ENCODE measurements at places on chromosomes 5 and 9.

DNA sequence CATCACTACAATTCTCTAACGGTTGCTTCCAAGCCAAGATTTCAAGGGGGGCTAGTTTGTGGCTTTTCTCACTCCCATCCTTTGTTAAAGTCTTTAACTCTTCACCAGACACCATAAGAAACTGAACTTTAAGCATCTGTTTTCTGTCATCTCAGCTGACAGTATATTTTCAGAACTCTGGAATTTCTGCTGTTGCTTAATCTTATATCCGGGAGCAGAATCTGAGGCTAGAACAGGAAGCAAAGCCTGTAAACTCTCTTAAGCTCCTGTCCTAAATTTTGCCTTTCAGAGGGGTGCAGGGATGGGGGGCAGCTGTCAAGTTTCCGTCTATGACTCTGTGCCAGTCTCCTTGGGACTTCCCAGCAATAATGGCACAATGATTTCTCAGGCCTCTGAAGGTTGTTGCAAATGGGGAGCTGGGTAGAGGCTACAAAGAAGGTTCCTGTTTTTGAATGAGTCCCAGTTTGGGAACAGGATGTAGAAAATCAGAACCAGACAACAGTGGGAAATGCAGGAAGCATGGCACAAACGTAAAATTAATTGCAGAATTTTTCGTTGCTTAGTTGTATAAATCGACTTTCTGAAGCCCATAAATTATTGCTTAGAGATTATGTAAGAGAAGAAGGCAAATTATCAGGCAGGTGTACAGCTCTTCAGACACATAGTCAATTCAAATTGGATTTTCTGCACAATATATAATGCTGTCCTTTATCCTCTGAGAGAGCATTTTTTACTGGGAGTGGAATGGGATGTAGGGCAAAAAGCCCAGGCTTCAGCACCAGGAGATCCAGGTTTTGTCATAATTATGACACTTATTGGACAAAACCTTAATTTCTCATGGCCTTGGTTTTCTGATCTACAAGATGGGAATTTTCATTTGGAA is 430.9 kb downstream of the DMAC1 start:
- DNase-seq: no peak

DNA sequence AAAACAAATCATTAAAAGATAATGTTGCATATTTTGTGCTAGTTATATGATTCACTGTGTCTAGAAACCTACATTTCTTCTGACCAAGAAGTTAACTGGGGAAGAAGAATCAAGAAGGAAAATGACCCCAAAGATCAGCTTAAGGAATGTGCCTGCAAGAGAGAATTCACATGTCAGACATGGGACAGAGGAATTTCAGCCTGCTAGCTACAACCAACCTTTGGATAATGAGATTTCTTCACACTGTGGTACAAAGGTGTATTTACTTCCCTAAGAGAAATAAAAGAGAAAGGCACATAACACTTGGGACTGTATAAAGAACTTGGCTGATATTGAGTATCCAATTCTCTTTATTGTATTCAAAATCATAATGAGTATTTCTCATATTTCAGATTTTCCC is 39.6 kb upstream of the ELL2 start:
- no peak for DNase-seq

GRCh38 chr9:71243951-71244350 is 122.5 kb upstream of the TRPM3 start:
- DNase-seq: no peak

GRCh38 chr5:148790545-148791333 is 35.7 kb upstream of the ADRB2 start:
- no peak for DNase-seq

DNA sequence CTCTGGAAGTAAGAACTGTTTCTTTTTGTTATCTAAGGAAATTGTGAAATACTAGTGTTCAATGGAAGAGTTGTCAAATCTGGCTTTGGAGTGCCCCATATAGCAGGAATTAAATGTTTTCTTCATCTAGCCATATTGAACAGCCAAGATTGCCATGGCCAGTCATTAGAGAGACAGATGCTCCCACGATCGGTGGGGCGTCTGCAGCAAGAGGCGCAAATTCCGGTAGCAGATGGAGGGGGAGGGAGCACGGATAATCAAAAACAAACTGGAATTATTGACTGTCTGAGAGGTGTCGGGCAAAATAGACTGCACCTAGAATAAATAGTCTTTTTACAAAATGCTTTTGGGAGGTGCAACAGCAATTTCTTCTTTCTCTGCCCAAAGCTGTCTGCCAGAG is 139.1 kb upstream of the FSTL4 start:
- DNase-seq: no peak

DNA sequence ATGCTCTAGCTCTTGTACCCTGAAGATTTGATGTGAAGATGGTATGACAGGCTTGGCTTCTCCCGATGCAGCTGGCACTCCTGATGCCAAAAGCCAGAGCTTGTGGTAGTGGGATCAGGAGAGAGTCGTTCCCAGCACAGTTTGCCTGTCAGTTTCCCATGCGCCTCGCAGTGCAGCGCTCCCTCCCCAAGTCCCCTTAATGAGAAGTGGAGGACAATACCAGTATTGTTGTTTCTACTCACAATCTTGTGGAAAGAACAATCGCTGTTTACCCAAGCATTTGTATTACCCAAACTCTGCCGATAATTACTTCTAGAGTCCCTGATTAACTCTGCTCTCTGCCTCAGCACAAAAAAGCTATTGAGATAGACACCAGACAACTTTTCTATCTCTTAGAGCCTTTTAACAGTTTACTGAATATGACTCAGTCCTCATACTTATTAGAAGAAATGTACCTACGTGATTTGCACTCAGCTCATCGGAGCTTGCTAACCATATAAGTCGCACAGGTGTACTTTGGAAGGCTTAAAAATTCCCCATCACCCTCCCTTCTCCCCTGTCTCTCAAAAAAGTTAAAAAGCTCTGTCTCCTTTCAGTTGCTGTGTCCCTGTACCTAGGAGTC is 283.2 kb upstream of the TMEM161B start:
- DNase-seq: no peak

GRCh38 chr5:157196045-157196444 is 15.4 kb downstream of the ITK start:
- no peak for DNase-seq
